ENCODE measurements at places on chromosomes 3 and 15.

GRCh38 chr3:52313188-52313773, 2.8 kb upstream of the DNAH1 start:
- DNase-seq, result no peak

GRCh38 chr3:186965141-186965879, 35.0 kb downstream of the ST6GAL1 start:
- no peak for DNase-seq

DNA sequence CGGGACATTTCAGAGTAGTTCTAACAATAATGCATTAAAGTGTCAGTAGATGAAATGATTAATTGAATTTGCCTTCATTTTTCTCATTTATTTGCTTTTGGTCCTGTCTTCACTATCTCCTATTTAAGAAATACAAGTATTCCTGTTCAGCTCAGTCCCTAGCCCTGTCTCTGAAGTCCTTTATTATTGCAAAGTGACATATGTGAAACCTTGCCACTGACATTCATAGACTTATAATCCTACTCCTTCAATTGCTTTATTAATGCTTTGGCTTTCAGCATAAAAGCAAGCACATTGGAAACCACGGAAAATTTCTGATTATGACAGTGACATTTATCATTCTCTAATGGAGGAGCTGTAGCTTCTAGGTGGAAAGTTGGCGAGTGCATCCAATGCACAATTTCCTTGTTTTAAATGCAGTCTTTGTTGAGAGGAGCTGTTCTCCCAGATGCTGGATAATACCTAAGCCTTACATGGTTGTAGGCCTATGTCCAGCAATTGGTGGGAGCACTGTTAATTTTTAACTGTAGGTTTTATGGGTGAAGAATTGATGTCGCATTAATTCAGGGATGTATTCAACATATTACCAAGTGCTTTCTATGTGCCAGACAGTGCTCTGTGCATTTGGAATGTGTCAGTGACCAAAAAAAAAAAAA, 337.8 kb downstream of the FEZF2 start:
- DNase-seq, result no peak

GRCh38 chr3:195227871-195228270, 43.1 kb downstream of the XXYLT1 start:
- no peak for DNase-seq

DNA sequence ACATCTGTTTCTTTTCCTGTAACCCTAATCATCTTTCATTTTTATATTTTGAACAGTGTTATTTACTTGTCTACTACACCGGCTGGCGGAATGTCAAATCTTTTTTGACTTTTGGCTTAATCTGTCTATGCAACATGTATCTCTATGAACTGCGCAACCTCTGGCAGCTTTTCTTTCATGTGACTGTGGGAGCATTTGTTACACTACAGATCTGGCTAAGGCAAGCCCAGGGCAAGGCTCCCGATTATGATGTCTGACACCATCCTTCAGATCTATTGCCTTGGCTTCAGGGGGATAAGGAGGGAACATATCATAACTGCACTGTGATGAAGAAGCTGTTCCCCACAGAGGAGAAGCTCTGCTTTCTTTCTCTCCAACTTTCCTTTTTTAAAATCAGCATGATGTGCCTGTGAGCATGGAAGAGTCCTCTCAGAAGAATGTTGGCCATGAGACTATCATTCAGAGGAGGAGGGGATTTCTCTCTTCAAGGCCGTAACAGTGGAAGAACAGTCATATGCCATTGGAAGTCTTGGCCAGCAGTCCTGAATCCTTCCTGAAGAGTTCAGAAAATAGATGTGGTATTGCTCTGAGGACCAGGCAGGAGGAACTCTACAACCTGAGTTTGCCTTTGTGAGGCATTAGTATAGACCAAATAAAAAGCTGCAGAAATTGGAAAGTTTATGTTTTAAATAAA, 69.9 kb downstream of the SEC22A start:
- no peak for DNase-seq

DNA sequence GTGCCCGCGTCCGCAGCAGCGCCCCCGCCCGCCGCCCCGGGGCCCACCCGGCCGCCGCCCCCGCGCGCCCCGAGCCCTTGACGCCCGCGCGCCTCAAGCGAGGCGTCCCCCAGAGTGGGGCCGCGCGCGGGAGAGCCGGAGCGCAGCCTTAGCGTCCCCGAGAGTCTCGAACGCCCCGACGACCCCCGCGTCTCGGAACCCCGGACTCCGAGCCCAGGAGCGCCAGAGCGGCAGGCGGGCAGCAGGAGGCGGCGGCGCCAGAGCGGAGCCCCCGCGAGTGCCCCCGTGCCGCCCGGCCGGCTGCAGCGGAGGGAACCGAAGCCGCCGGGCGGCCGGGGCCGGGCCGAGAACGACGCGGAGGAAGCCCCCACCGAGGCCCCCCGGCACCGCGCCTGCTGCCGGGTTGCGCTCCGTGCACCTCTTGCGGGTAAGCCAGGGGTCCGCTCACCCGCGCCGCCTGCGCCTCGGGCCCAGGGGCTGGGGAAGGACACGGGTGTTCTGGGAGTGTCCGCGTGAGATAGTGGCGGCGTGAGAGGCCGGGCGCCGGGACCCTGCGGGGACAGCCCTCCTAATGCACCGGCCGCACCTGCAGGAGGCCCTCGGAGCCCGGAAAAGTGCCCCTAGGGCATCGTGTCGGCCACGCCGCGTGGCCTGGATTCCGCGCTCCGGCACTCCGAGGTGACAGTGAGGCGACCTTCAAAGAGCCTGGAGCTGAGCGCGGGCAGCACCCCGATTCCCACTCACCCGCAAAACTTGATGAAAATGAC, 52.0 kb upstream of the ULK4 start:
- peak; percentile 21 for DNase-seq

DNA sequence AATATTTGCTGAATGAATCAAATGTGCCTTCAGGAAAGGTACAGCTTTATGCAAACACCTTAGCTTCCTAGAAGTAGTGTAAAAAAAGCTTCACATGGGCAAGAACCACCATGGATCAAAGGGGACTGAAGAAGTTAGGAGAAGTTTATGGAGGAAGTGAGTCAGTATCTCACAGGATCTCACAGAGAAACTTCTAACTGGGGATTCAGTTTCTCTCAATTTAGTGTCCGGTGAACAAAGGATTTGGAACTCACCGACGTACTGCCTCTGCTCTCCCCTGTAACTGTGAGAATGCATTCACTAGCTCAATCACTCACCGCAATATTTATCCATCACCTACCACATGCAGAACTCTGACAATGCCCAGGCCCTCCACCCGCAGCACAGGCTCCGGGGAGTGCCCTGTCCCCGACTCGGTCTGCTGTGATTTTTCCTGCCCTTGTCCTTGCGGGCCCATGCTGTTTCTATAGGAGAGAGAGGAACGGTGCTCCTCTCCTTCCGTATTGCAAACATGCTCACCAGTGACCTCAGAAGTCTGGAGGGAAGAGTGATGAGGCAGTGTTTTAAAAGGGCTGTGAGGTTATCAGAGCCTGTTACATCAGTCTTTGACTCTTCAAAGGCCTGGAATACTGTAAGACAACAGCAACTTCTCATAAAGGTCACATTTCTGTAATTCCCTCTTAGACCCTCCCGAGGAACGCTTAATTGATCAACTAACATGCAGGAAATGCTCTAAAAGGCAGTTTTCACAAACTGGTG, 222.5 kb upstream of the ICE2 start:
- DNase-seq, result no peak

DNA sequence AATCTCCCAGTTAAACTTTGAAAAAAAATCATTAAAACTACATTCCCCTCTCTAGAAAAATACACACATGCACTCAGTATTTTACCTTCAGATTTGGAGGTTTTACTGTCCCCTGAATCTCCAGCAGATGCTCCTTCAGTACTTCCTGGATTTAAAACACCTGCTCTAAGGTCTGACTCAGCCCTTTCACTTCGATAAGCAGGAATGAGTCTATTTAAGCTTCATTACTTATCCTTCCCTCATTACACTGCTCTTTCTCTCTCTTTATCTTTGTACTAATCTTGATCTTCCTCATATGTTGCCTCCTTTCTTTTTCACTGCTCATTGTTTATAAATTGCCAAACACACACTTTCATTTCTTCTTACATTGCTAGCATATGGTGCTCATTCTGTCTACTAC, 443.9 kb downstream of the DIPK2A start:
- no peak for DNase-seq

- DNase-seq, result no peak
These were observed 334.6 kb downstream of the GABRB3 start for GRCh38 chr15:26438316-26438715.

- DNase-seq, result no peak
These were observed 77.7 kb upstream of the ACAN start for GRCh38 chr15:88725305-88726210.

DNA sequence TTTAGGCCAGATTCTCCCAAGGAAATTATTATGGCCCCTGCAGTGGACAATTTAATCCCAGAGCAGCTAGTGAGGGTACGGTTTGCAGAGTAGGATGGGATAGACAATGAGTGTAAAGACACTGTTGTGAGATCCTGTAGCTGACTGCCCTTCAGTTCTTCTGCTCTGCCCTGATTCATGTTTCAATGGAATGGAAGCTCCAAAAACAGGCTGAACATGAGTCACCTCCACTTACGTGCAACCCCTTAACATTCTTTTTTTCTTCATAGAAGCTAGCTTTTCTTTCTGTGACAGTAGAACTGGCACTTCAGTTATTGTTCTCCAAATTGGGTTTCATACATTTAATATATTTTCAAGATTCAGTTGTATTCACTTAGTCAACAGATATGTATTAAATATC, 32.1 kb downstream of the CLDN18 start:
- DNase-seq, result no peak

GRCh38 chr3:6120786-6121185, 740.1 kb upstream of the GRM7 start:
- DNase-seq, result no peak

DNA sequence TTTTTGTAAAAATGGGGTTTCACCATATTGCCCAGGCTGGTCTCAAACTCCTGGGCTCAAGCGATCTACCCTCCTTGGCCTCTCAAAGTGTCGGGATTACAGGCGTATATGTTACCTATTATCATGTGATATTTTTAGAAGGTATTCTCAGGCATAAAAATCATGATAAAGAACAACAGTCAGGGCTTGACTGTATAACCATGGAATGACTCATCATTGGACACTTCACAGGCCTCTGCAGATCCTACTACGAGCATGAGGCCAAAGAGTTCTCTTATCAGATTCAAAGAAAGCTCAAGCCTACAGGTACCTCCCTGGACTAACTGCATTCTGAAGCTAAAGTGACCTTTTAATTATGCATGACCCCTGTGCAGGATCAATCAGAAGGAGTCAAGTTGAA, 91.7 kb upstream of the PRICKLE2 start:
- DNase-seq, result no peak

- no peak for DNase-seq
These were observed 13.5 kb downstream of the HIGD1A start for GRCh38 chr3:42790714-42791229.

GRCh38 chr3:148710665-148711064, 13.0 kb downstream of the AGTR1 start:
- DNase-seq, result no peak

DNA sequence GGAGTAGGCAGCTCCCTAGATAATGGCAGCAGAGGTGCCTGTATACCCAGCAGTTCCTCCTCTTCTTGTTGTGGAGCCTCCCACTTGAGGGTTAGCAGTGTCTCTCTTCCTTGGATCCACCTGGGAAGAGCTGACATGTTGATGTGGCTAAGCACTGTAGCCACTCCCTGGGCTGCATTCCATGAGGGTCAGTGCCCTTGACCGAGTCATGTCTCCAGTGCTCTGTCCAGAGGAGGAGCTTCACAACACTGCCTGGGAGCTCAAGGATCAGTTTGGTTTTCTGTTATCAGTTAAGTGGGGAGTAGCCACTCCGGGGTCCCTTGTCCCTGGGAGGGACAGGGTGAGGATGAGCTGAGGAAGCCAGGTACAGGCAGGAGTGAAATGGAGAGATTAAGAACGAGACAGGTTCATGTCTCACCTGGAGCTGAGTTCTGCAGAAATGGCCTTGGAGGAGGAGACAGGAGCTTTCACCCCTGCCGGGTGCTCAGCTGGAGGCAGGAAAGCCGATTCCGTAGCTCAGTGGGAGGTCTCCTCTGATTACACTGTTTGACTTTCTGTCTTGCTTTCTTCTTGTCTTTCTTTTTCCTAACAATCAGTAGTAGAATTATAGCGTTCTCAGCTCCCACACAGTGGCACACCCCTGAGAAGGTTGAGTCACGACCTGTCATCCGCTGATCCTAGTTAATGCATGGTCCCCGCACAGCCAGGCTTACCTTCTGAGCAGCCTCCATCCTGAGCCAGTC, 57.9 kb upstream of the SEC22A start:
- no peak for DNase-seq

- DNase-seq, result no peak
These were observed 241.9 kb upstream of the PEX5L start for GRCh38 chr3:180278583-180279188.

GRCh38 chr3:135018149-135018923, 223.3 kb downstream of the EPHB1 start:
- no peak for DNase-seq

- no peak for DNase-seq
These were observed 19.2 kb downstream of the BLOC1S6 start for GRCh38 chr15:45606413-45606812.

GRCh38 chr15:66720206-66721010, 18.4 kb downstream of the SMAD6 start:
- no peak for DNase-seq

- no peak for DNase-seq
These were observed 69.8 kb upstream of the ANKRD34C start for GRCh38 chr15:79212589-79213157.

DNA sequence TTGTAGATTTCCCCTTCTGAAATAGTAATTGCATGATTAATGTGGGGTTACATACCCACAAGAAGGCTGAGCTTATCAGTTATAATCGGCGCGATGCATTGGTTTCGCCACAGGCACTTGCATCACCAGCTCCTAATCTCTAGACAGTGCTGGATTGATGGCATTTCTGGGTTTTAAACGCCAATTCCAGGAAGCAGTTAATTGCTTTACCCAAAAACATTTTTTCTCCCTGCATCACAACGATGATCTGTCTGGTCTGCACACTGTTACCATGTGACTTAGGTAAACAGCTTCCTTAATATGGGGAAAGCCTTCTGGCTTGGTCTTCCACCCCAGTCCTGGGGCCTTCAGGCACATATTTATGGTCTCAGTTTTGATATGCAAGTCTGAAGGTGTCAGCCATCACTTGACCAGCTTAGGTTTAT, 70.0 kb upstream of the HEG1 start:
- DNase-seq, result no peak

DNA sequence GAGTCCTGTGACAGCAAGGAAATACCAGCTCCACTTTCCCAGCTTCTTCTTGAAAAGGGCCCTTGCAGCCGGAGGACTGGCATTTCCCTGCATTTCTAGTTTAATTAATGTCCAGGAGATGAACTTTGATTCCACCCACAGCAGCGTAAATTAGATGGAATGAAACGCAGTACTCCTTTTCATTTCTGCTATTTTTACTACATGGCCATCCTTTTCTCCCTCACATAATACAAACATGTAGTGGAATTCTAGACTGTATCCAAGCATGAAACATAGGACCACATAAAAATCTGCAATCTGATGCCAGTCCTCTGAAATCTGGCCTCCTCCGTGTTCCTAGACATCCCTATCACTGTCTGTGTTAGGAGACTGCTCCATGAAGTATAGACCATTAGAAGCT, 403.2 kb downstream of the NR2F2 start:
- no peak for DNase-seq
